Activated T-cell treated with anti-CD3 and anti-CD28 coated beads, Interleukin-2, amount 50 U/mL, for 48 hours (primary cell): ENCODE measurements at places on chromosomes 2 and 18.

DNA sequence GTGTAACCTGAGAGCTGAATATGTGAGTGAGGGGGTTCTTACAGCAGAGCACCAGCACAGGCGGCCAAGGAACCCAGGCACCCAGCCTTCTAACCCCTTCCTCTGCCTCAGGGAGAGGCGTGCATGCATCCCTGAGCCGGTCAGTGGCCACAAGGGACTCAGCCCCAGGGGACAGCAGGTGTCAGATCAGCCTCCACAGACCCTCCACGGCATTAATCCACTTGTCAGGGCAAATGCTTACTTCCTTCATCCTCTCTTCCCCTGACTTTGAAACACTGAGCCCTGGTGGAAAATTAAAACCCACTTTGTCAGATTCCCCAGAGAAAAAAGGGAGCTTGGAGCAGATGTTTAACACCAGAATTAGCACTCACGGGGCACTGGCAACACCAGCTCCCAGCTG is 60.5 kb upstream of the SMAD2 start:
- DNase-seq, result no peak

DNA sequence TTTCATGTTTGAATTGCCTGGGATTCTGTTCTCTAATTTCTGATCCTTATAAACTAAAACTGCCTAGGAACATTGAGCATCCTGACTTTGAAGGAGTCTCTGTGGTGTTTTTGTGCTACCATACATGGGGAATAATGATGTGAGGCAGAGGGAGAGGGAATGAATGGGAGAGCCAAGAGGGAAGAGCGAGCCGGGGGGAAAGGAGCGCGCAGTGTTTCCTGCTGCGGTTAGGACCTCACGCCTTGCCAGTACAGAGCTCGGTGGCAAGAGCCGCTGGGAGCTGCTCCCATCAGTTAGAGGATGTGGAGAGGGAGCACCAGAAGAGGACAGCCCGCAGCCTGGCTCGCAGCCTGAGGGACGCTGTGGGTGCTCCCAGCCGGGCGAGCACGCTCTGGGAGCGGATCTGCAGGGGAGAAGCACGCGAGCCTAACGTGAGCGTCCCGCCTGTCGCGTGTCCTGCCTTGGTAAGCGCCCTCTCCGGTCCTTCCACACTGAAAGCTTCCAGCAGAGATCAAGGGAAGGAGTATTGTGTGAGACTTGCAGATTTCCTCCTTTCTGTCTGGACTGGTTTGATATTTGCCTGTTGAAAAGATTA is 114.7 kb downstream of the FAM210A start:
- no peak for DNase-seq

DNA sequence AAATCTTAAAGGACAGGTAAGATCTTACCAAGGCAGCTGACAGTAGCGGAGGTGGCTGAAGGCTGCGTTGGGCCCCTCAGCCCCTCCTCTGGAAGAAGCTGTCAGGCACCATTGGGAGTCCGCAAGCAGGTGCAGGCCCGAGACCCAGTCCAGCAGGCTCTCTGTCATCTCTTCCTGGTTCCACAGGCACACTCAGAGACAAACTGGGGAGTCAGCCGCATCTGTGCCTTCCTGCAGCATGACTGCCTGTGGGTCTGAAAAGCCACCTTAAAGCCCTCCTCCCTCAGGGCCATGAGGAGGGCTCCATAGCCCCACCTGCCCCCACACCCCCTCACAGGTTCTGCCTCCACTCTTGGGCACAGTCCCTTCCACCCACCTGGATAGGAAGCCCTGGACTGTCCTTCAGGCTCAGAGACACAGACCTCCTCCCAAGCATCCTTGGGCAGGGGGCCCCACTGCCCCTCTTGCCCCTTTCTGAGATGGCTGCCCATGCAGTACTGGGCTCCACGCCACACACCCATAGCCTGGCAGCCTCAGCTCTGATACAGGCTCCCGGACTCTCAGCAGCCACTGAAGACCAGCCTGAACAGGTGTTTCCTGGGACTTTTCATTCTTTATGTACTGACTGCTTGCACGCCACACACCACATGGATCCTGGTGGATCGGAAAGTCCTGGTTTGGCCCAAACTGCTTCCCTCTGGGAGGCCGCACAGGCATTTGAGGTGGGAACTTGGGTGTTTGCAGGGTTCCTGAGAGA is 239.8 kb downstream of the SEPTIN10 start:
- no peak for DNase-seq

GRCh38 chr2:233006648-233007047 is 6.4 kb downstream of the NGEF start:
- no peak for DNase-seq

- peak; percentile 82 for DNase-seq
Measured at GRCh38 chr2:127080938-127081755, 25.8 kb downstream of the BIN1 start.

- no peak for DNase-seq
Measured at GRCh38 chr2:105812180-105813044, 67.7 kb downstream of the NCK2 start.

DNA sequence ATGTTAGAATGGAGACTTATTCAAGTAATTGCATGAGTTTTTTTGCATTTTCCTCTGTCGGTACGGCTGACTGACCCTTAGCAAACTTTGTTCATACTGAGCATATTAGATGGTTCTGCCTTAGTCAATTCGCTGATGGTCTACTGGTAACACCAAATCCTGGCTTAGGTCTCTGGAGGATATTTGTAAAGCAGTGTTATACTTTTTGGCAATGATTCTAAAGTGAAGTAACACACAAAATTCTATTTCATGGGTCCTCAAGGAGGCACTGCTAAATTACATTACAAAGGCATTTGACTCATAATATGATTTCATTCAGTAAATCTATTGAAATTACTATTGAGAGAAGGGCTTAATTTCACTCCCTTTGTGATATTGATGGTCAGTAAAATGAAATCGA is 246.8 kb upstream of the RASGRP3 start:
- no peak for DNase-seq

GRCh38 chr2:96760986-96761832 is 507 bp downstream of the CNNM4 start:
- no peak for DNase-seq

DNA sequence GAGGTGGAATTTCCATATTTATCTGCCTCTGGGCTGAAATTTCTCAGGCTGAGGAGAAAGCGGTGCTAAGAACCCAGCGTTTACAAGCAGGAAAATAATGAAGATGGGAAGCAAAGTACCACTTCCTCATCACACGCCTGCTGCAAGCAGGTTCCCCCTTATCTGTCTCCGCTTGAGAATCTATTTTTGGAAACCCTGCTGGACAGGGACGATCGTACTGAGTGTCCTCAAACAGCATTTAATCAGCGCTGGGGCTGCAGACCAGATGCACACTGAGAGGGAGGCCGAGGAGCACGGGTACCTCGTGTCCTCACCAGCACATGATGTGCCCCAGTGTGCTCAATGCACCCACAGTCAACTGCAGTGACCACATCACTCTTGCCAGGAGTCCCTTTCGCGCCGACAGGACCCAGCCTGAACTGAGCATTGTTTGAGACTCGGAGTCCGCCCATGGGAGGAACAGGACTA is 160.4 kb downstream of the HDAC4 start:
- no peak for DNase-seq

DNA sequence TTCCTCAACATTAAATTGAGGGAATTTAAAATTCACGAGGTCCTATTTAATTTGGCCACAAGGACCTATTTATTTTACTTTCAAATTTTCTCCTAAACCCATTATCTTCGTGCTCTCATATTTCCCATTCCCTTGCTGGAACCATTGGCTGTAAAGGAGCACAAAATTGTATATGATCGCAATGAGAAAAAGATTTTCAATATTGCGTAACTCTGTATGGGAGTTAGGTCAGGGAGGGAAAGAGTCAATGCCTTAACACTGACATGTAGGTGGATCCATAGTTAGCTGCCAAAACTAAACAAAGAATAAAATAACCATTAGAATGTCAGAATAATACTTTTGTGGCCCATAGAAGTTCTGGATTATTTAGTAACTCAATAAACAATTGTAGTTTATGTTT is 40.6 kb upstream of the ZC3H15 start:
- no peak for DNase-seq

- no peak for DNase-seq
Measured at GRCh38 chr18:55018602-55019001, 59.3 kb upstream of the CCDC68 start.

DNA sequence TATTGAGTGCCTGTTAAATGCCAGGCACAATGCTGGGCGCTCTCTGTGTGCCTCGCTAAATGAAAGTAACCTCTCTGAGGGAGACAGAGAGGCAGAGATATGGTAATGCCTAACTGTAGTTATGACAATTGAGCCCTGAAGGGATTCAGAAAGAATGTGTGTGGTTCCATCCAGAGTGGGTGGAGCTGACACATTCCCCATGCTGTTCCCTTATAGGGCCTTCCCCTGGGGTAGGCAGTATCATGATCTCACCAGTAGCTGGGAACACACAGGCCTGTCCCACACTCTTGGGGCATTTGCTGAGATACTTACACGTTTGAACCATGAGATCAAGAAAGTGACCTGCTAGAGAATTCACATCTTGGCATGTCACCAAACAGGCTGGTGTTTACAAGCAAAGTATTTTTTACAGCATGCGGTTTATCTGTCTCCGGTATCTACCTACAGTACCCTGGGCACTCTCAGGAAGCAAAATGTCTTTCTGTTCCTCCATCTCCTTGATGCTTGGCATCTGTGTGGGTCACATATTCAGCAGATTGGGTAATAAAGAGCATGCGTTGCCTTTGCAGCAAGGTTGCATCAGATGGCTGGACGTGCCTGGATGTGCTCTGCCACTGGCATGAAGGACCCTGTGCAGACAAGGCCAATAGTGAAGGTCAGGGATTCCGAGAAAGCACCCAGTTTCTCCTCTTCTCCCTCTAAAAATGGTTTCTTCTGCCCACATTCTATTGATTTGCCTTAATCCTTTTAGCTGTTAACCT is 9.4 kb downstream of the CTIF start:
- DNase-seq, result no peak

- DNase-seq, result no peak
Measured at GRCh38 chr2:439556-440402, 151.9 kb upstream of the ALKAL2 start.

- no peak for DNase-seq
Measured at GRCh38 chr2:40155728-40156127, 296.2 kb downstream of the SLC8A1 start.

GRCh38 chr2:189933911-189934399 is 128.6 kb downstream of the MSTN start:
- no peak for DNase-seq

- DNase-seq, result no peak
Measured at GRCh38 chr2:28360718-28361293, 31.9 kb upstream of the FOSL2 start.

DNA sequence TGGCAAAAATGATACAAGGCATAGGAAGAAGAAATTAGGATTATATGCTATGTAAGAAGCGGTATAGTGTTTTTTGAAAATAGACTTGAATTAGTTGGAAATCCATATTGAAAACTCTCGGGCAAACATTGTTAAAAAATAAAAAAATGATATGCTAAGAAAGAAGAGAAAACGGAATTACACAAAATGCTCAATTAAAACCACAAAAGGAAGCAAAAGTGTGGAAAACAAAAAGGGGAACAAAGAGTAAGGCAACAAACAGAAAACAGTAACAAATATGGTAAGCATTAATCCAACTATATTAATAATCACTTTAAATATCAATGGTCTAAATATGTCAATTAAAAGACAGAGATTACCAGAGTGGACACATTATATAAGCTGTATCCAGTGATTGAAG is 58.4 kb downstream of the TXNL1 start:
- no peak for DNase-seq

GRCh38 chr18:63585988-63586387 is 1.2 kb upstream of the SERPINB13 start:
- no peak for DNase-seq

DNA sequence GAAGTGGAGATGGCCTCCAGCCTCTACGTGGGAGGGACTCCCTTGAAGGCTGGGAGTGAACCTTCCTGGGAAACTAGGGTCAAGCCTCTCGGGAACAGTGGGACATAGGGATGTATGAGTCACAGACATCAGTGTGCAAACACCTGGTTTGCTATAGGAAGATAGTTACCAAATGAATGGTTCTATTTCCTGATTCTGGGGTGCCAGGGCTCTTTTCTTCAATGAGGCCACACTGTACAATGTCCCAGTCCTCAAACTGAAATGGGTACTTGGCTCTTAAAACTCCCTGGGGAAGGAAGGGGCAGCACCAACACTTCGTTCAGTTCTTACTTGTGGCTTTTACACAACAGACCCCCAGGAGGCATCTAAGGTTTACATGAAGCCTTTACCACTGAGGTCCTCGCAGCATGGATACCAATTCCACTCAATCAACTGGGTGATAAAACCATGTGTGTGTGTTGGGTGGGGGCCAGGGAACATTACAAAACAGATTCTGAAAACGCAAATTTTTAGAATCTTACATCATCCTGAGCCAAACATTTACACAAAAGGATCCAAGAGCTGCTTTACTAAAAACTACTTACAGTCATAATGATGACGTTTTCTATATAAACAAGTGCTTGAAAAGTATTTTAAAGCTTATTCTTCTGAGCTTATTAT is 10.4 kb downstream of the ERFE start:
- no peak for DNase-seq
